ENCODE measurements at places on chromosomes 3 and 15. TPM values are rescaled to one million over a fixed set of nuclear protein-coding genes. Genes with fewer than 3 reads are reported as not detected.

DNA sequence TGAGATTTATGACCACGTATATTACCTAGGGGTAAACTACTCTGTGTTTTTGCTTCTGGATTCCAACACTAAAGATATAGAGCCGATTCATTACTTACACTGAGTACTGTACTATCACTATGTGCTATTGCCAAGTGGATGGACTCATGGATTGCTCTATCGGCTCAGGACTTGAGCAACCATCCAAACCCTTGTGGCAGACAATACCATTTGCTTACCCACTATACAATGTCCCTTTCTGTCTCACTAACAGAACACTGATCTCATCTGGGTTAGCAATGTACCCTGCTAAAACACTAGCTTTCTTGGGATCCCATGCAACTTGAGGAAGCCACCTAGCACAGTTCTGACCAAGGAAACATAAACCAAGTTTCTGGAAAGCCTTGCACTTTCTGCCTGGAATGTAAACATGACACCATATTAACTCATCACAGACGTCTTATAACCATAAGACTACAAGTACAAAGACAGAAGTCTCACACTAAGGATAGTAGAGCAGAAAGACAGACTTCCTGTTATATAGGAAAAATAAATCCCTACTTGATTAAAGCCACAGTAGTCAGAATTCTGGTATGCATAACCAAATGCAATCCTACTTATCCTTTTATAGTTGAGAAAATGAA lies 38.6 kb downstream of the HACD2 start:
- DNase-seq: no peak

- no peak for DNase-seq
Measured at GRCh38 chr3:197368330-197368729, 69.9 kb upstream of the DLG1 start.

DNA sequence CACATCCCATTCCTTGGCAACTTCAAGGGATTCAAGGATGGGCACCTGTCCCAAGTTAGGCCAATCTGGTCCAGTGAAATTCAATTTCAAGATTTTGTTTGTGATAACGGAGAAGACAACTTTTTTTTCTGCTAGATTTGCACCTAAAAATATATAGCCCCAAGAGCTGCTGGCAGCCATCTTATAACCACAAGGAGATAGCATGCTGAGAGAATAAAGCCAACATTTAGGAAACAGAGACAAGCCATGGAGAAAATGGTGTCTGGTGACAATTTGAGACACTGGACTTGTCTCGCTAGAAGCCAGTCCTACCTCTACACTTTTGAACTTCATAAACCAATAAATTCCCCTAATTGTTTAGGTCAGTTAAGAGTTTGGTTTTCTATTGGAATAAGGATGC lies 5.4 kb downstream of the PARL start:
- DNase-seq: no peak

DNA sequence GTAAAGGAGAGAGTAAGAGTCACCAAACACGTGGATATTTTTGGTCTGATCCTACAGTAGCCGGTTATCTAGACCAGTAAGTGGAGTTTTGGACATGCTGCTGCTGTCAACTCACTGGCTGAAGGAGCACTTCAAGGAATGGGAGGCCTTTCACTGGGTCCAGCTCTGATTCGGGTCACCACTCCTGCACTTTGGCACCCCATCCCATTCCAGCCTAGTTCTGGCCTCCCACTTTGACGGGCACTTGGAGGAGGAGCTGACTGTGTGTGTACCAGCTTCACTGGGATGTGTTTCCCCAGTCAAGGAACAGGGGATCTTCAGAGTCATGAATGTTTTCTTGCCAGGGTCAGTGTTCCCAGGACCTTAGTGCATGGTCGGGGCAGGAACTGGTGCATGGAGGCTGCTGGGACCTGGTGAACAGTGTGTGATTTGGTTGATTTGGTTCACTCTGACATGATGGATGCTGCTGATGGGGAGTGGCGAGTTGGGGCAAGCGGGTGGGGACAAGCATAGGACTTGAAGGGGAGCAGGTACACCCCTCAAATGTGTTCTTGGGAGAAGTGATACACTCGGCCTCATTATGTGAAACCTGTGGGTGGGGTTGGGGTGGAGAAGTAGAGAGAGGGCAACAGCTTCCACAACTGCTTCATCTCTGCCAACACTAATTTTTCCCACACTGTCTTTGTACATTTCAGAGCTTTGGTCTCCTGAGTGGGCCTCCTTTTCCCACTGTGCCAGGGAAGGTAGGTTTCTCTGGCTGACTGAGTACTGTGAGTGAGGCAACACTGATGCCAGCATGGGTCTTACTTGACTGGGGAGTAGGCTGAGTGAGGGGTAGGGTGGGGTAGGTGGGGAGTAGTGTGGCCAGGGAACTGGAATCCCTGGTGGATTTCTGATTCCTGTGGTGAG lies 64.0 kb downstream of the RGMA start:
- DNase-seq: no peak

DNA sequence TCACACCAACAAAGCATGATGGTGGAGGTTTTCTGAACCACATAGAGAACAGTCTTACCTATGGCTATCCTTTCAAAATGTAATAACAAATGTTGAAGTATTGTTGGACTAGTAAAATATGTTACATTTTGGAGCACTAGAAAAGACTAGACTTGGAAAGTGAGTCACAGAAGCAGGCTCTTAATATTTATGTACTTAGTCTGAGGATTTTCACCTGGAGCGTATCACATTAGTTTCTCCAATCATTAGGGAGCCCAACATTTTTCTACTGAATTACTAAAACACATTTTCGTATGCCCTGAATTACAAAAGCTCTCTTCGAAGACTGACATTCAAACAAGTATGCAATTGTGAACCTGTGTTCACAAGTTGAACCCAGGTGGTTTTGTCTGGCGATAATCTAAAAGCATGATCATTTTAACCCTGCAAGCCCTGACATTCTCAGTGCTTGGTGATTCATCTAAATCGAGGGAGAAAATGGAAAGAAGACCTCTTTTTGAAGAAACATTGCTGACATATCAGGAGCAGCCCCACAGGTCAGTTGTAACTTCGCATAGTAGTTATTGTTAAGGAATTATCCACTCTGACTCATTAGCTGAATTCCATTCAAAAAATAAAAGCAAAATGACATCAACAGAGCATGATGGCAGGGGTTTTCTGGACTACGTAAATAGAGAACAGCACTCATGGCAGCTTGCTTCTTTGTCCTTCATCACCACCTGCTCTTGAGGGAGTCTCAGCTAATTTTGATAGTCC lies 679.8 kb upstream of the NECTIN3 start:
- no peak for DNase-seq

DNA sequence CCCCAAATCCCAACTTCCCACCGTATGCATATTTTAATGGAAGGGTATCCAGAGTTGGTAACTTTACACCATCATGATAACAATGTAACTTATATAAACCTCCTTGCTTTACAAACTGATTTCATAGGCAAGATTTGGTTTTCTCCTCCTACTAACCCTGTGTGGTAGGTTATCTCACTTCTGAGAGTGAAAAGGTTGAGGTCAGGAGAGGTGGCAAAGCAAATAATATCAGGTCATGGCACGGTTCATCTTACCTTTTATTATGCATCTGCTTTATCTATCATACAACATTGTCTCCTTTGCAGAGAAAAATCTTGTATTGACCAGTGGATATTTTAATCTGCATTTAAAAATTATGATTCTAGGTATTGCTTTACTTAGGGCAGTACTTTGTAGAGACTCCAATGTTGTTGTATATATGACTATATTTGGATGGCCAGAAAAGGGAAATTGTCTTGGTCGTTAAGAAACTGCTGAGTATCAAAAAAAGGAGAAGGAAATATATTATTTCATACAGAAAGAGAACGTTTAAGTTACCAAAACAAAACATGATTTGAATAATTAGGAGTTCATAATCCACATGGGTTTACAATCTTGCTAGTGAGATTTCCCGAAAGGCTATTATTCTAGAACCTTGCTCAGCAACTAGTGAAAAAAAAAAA lies 30.4 kb downstream of the NFKBIZ start:
- DNase-seq: no peak

- no peak for DNase-seq
Measured at GRCh38 chr3:118213892-118214291, 820.8 kb downstream of the IGSF11 start.

The FEZF2 gene
- not detected for total RNA-seq
